ENCODE measurements at places on chromosomes 3 and 15.
A peak's percentile ranks its signal among the peaks of the same experiment; 100 is the strongest.

- no peak for DNase-seq
Observed at GRCh38 chr3:155863072-155863784, 7.2 kb upstream of the GMPS start.

DNA sequence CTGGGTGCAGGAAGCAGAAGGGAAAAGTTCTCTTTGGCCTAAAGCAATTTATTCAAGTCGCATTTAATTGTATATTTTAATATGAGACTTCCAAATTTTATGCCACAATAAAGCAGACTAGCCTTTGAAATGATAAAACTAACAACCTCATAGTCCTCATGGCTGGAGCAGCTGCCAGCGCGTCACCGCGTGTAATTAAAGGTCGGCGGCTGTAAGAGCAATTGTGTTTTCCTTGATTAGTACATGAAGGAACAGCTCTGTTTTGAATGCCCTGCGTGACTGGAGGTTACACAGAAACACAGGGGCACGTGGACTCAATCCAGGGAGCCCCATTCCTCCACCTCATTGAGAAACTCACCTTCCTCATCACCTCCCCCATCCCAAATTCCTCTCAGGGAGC is 10.1 kb upstream of the LRRC15 start:
- DNase-seq, result peak; percentile 20

GRCh38 chr3:52095990-52096775 is 39.8 kb upstream of the DUSP7 start:
- DNase-seq, result no peak

GRCh38 chr3:139127101-139127500 is 82.4 kb upstream of the PRR23C start:
- DNase-seq, result no peak

DNA sequence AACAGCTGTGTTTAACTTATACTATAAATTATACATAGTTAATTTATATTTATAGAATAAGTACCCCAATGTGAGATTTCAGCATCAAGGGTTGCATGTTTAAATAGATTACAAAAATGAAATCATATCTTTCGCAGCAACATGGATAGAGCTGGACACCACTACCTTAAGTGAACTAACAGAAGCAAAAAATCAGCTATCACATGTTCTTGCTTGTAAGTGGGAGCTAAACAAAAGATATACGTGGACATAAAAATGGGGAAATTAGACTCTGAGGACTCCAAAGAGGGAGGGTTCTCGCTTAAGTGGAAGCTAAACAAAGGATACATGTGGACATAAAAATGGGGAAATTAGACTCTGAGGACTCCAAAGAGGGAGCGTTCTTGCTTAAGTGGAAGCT is 626.5 kb upstream of the DPPA4 start:
- no peak for DNase-seq

DNA sequence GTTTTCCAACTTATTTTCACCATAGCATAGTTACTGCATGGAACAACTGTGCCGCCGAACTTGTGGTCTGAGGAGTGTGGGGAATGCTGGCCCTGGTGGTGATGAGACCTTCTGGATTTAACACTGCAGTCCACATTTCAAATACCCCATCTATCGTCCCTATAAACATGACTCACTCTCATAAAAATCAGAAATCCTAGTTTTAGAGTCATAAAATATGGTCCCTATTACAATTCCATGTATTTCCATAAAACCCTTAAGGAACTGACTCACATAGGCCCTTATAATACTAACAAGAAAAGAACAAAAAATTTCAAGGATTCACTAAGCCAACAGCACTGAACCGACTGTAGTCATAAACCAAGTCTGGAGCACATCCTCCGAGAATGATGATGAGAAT is 147.2 kb downstream of the FOXP1 start:
- no peak for DNase-seq

DNA sequence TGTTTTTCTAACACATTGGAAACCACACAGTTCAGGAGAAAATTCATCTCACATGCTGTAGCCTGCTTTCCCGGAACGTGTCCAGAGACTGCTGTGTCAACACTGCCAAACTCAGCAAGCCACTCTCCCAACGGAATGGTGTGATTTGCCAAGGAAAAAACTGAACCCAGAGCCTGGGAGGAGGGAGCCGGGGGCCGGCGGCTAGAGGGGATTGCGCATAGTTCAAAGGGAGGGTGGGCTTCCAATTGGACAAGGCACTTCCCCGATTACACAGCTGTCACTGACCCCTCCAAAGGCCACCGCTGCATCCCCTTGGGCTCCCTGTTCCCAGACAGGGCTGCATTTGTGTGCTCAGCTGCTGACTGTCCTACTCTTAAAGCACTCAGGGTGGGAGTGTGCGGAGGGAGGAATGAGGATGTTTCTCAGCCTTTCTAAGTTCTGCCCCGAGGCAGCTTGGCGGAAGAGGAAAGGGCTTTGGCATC is 256.2 kb downstream of the ZNF621 start:
- peak; percentile 37 for DNase-seq

GRCh38 chr15:74333662-74334061 is 33.8 kb downstream of the CYP11A1 start:
- no peak for DNase-seq

- DNase-seq, result no peak
Observed at GRCh38 chr3:128994581-128995546, 988 bp upstream of the CFAP92 start.

GRCh38 chr15:56936929-56937328 is 18.5 kb downstream of the TCF12 start:
- DNase-seq, result no peak

- DNase-seq, result no peak
Observed at GRCh38 chr15:24678485-24678884, 2.9 kb downstream of the NPAP1 start.

GRCh38 chr3:138440121-138440521 is 5.7 kb downstream of the ESYT3 start:
- DNase-seq, result peak; percentile 99

DNA sequence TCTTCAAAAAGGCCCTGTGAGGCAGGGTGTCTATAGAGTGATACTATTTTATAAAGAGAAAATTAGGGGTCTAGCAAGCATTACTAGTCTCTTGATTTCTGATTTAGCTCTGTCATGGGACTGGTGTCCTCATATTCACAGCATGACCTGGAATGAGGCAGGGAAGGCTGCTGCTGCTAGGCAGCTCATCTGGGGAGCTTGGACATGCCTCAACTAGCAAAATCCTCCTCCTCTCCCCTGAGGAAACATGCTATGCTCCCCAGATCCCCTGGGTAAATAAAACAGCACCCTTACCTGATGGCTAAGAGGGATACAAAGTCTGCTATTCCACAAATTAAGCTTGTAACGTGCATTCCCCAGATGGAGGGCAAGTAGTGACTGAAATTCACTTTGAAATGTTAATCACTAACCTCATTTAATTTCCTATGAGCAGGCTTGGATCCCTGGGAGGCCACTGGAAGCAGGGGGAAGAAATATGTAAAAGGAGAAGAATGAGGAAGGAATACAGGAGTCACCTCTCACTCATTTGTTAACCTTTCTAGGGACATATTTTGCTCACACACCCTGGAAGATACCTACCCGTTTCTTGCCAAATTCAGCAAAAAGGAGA is 709.4 kb downstream of the SQOR start:
- DNase-seq, result no peak

GRCh38 chr15:61938249-61938648 is 122.0 kb downstream of the VPS13C start:
- peak; percentile 24 for DNase-seq

GRCh38 chr15:70196372-70197316 is 98.9 kb upstream of the TLE3 start:
- peak; percentile 97 for DNase-seq

Measured in thyroid gland (tissue), 4 donors.